NCI-H460 (cell line): ENCODE measurements at places on chromosomes 1 and 21.

- no peak for DNase-seq
Observed at GRCh38 chr1:14363036-14363590, 235.4 kb upstream of the KAZN start.

GRCh38 chr1:99662539-99663080, 16.7 kb downstream of the PALMD start:
- peak; percentile 81 for DNase-seq

- DNase-seq = no peak
Observed at GRCh38 chr21:43866659-43867331, 1.8 kb downstream of the AGPAT3 start.

- DNase-seq = no peak
Observed at GRCh38 chr1:175683491-175684298, 59.7 kb downstream of the TNR start.

GRCh38 chr1:194705123-194705854, 1518.9 kb upstream of the B3GALT2 start:
- peak; percentile 8 for DNase-seq

DNA sequence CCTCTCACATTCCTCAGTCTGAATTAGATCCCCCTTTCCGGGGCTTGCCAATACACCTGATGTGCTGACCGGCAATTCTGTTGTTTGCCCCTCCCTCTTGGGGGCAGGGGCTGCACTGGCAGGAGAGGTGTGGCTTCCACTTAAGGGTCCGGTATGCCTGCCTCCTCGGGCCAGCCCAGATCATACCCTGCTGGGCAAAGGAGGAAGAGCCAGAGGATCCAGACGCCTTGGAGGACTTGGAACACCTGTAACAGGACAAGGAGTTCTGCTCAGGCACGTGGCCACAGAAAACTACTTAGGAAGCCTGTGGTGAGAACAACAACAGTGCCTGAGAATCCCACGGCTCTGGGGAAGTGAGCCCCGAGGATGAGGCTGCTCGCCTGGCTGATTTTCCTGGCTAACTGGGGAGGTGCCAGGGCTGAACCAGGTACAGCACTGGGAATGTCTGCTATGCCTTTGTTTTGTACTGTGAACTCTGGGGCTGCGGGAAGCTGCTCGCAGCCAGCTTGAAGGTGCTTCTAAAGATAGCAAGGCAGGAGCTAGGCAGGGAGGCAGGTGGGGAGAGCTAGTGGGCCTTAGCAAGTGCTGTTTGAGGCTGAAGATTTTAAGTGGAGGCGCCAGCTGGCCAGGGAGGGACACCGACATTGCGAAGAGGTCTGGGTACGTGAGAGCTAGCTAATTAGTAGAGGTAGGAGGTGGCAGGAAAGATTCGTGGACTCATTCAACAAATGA, at the start of gene SMPDL3B:
Gene SMPDL3B, plus strand, starts transcription at position 183 of the 732 bp plus-strand sequence. Its CDS starts 184 bp downstream, at position 367.
- peak; percentile 12 for DNase-seq

GRCh38 chr21:46068516-46069079, 29.3 kb upstream of the COL6A2 start:
- no peak for DNase-seq

DNA sequence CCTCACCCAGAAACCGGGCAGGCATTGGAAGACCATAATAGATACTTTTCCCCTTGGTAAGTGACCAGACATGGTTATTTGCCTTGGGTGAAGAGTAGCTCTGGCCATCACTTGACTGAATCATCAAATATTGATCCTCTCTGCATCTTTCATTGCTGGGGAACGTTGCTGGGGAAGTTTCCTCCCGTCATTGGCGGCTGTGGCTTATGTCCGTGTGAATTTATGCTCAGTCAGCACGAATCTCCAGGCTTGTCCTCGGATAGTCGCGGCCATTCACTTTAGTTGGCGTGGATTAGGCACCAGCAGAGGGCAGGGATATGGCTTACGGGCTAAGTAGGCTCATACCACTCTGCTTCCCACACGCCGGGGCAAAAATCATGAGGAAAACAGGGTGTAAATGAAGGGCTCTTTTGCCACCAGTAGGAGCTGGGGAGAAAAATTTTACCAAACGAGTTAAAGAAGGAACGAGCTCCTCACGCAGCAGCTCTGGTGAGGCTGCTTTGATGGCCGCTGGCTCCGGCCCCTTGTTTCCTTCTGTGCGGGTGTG, 473.4 kb downstream of the CAMTA1 start:
- DNase-seq = no peak

GRCh38 chr1:162276493-162276892, 100.2 kb downstream of the SPATA46 start:
- peak; percentile 33 for DNase-seq

- DNase-seq = no peak
Observed at GRCh38 chr21:36479415-36480402, at the start of gene CLDN14. Gene CLDN14, minus strand, starts transcription at chr21:36480122. Its CDS starts 18,427 bp downstream, at chr21:36461695.

GRCh38 chr1:204853436-204853835, 17.2 kb upstream of the NFASC start:
- no peak for DNase-seq

DNA sequence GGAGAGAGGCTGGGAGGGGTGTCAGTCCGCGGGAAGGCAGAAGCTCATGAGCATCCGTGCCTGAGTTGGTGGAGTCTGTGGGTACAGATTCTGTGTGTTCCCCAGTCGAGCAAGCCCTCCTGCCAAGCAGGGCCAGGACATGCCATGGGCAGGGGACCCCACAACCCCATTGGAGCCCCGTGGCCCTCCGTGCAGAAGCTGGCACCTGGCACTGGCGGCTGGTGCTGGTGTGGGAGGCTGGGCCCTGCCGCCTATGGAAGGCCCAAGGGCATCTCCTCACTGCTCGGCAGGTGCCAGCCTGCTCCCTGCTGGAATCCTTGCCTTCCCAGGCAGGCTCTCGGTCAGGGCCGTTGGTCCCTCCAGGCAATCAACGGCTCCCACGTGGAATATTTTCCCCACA, 73.7 kb downstream of the UBE2T start:
- no peak for DNase-seq

DNA sequence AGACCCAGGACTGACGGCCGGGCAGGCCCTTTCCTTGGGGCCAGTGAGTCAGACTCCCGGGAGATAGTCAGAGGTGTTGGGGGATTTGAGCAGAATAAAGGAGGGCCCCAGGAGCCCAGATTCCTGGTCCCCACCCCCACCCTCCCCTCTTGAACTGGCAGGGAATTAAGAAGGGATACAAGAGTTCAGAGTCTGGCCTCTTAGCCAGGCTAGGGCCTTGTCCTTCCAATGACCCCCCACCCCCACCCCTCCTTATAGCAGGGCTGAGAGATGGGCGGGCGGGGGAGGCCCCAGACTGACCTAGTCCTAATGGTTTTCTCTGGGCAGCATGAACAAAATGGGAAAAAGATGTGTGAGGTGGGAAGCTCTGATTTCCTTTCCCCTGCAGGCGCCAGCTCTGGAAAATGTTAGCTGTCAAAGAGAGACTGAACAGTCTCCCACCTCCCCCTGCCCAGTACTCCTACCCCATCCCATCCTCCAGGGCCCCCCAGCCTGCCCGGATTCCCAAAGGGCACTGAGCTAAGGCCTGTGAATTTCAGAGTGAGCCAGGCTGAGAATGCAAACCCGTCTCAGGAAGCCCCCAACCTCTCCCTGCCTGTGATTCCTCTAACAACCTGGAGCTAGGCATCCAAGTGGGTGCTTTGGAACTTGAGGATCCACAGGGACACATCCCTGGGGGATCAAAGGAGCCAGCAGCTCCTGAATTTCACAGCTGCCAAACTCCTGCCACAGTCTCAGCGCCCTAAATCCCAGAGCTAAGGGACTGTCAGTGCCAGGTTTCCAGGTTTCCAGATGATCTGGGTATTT, 5.8 kb upstream of the CRABP2 start:
- no peak for DNase-seq

GRCh38 chr1:2233468-2233867, 5.3 kb downstream of the SKI start:
- DNase-seq = no peak

- no peak for DNase-seq
Observed at GRCh38 chr21:35921471-35921870, 138.9 kb downstream of the SETD4 start.

- no peak for DNase-seq
Observed at GRCh38 chr1:6770751-6771440, 14.4 kb upstream of the CAMTA1 start.

- no peak for DNase-seq
Observed at GRCh38 chr1:232695621-232696385, 65.9 kb upstream of the SIPA1L2 start.

- no peak for DNase-seq
Observed at GRCh38 chr1:6859415-6860343, 74.4 kb downstream of the CAMTA1 start.

GRCh38 chr1:222631611-222632208, 13.8 kb downstream of the MIA3 start:
- no peak for DNase-seq

DNA sequence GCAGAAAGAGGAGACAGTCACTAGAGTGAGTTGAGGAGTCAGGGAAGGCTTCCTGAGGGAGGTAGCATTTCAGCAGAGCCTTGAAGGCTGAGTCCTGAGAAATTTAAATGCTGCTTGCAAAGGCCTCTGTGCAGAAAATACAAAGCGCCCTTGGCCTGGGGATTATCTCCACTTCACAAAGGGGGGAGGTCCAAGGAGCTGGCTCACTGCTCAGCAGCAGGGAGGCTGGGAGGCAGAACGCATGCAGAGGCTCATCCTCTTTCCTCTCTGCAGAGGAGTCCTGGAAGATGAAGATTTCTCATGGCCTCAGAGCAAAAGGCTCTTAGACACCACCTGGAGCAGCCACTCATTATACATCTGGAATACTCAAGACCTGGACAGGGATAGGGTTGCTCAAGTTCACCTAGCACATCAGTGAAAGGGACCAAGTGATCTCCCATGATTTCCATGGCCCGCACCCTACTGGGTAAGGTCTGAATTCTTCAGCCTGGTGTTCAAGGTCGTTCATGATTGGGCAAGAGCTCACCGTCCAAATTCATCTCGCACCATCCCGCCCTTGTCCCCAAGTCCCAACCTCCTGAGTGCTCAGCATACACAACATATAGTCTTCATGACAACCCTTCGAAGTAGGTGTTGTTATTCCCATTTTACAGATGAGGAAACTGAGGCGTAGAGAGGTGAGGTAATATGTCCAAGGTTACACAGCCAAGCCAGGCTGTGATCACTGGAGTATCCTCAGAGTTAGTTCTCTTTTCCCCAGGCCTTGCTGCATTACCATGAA, 9.0 kb downstream of the SLC1A7 start:
- DNase-seq = no peak

- DNase-seq = no peak
Observed at GRCh38 chr1:169150641-169151337, 44.3 kb downstream of the ATP1B1 start.

DNA sequence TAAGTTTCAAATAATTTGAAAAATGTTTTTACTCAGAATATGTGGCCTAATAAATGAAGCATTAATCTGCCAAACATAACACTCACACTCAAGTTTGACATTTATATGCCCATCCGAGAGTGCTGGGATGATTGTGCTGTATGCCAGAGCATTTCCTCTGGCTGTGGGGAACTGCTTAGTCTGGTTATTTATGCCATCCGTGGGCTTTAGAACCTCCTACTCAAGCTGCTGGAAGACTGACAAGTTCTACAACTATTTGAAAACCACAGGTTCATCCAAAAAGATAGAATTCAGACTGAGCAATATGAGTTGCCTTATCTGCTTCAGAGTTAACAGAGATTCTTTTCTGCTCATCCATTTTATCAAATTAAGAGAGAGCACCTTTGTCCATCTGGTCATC, 25.9 kb downstream of the PCNX2 start:
- DNase-seq = no peak

DNA sequence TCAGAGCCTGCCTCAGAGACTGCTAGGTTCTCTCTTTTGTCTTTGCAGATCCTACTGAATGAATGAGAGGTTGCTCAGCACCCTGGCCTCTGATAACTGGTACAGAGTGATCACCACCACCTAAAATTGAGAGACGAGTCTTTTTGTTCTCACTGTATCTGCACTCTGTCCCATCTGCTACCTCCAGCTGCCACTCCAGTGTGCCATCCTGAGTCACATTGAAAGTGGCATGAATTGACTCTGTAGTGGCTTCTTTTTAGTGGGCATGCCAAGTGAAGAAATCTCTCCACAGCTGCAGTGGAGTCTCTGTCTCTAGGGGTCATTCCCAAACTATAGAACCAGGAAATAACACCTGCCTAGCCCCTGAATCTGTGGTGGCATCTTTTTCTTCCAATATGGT, 14.7 kb downstream of the CAMK1G start:
- no peak for DNase-seq

DNA sequence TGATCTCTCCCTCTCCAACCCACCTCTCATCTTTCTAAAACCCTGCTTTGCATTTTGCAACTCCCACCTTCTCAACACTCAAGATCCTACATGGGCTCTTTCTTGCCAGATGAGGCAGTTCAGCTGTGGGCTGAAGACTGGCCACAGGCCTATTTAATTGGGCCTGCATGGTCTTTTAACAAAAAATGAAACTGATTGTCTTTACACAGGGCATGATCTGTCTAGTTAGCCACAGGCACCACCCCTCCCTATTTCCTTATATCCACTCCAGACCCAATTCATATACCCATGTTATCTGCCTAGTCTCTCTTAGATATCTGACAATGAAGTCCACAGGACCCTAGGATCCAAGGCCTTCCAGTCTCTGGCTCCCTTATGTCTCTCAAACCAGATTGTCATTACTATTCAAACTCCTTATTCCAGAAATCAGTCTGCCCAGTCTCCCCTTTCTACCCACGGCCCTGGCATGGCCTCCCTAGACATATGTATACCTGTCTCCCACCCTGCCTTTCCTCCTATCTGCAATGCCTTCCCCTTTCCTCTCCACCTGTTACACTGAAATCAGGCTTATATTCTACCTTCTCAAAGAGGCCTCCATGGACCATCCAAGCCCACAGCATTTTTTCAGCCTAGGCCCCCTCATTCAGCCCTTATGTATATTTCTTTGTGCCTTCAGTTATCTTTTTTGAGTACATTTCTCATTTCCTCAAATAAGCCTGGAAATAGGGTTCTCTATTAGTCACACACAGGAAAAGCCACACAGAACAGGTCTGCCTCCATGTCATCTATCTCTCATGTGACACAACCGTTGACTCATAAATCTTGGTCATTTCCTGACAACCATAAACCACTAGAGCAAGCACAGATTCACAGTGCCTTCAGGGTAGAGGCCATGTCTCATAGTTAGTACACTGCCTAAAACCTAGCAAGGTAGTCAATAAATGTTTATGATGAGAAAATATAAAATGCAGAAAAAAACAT, 39.0 kb downstream of the LPAR3 start:
- DNase-seq = peak; percentile 2

- DNase-seq = no peak
Observed at GRCh38 chr1:76218888-76219287, 144.3 kb downstream of the ST6GALNAC3 start.

GRCh38 chr1:204583909-204584632, 67.9 kb downstream of the MDM4 start:
- DNase-seq = no peak

- DNase-seq = no peak
Observed at GRCh38 chr1:105122041-105122440, 1372.3 kb downstream of the AMY1C start.

- DNase-seq = no peak
Observed at GRCh38 chr1:164880644-164881043, 321.7 kb downstream of the PBX1 start.

GRCh38 chr1:167991546-167991945, 54.7 kb upstream of the MPC2 start:
- no peak for DNase-seq
